ENCODE measurements at places on chromosomes 7 and 10.

DNA sequence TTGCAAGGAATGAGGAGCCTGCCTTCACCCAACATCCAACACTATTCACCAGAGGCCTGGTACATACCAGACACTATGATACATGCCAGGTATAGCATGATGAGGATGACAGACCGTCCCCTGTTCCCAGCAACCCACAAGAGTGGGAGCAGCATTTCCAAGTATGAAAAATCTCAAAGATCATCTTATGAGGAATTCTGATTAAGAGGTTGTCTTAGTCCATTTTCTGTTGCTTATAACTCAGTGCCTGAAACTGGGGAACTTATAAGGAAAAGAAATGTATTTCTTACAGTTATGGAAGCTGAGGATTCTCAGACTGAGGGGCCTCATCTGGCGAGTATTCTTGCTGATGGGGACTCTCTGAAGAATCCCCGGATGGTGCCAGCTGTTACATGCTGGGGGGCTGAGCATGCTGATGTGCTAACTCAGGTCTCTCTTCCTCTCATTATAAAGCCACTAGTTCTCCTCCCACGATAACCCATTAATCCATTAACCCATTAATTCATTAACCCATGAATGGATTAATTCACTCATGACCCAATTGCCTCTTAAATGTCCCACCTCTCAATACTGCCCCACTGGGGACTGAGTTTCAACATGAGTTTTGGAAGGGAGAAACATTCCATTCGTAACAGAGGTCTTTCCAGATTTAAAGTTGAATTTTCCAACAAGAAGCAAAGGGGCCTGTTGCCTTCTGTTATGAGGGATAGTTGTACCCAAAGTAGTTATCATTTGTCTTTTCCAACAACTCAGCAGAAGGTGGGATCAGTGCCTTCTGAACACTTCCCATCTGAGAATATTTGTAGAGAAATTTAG lies 173.9 kb downstream of the HERPUD2 start:
- DNase-seq: no peak

GRCh38 chr10:131998050-131998844 lies 16.5 kb upstream of the BNIP3 start:
- DNase-seq: no peak

DNA sequence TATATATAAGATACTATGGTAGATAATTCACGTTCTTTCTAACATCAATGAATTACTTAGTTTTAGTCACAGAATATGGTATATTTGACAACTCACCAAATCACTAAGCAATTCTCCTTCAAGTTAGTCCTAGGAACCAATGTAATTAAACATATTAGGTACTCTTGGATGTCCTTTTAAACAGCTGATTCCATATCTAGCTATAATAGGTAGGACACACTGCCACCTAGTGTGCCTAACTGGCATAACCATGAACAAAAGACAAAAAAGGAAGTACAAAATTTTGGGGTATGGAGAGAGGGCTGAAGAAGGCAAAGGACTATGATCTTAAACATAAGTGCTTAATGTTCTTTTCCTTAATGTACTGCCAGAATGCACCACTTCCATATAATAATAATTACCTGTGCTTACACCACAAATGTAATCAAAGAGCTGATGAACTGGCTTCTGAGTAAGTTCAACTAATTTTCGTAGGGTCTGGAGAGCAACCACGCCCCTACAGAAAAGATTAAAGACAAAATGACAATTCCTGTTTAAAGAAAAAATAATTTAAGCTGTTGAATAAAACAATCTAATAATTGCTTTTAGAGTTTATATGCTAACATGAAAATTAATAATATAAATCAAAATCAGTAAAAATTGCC lies 28.7 kb downstream of the PNPLA8 start:
- peak; percentile 24 for DNase-seq

- no peak for DNase-seq
These were observed 443.4 kb upstream of the ANKRD30A start for GRCh38 chr10:36681751-36682632.

DNA sequence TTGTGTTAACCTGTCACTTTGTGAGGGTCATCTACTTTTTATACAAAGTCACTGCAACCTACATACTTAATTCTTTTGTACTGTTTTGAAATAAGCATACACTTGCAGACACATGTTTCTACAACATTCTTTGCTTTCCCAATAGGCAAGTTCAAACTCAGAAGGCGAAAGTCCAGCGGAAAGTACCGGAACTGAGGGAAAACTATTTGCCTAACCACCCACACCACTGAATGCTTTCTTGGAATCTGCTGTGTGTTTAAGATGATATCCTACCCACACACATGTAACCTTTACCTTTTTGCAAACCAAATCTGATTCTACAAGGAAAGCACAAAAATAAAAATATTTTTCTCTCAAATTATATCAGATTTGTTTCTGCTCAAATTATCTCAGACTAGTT lies 139.4 kb upstream of the AGR3 start:
- no peak for DNase-seq

GRCh38 chr7:143362131-143363015 lies at the start of gene FAM131B:
FAM131B (minus strand) TSS chr7:143362713; CDS start chr7:143362603, 110 bp downstream.
- peak; percentile 9 for DNase-seq

- no peak for DNase-seq
These were observed 65.8 kb downstream of the POU6F2 start for GRCh38 chr7:39043531-39043930.

DNA sequence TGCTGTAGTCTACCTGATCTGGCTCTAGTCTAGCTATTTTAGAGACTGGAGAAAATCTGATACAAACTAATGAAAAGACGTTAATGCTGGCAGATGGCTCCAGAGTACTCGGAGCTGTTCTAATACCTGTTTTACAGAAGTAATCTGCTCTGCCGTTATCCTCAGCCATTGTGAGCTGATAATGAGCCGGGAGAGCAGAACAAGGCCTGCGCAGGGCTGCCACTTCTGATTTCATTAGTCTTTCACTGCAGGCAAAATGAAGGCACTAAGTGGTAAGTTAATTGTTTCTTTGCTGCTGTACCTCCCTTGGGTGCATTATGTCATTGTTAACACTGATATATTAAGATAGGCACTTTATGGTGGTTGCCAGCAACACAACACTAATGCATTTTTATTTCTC lies 456.4 kb upstream of the PFKP start:
- no peak for DNase-seq

DNA sequence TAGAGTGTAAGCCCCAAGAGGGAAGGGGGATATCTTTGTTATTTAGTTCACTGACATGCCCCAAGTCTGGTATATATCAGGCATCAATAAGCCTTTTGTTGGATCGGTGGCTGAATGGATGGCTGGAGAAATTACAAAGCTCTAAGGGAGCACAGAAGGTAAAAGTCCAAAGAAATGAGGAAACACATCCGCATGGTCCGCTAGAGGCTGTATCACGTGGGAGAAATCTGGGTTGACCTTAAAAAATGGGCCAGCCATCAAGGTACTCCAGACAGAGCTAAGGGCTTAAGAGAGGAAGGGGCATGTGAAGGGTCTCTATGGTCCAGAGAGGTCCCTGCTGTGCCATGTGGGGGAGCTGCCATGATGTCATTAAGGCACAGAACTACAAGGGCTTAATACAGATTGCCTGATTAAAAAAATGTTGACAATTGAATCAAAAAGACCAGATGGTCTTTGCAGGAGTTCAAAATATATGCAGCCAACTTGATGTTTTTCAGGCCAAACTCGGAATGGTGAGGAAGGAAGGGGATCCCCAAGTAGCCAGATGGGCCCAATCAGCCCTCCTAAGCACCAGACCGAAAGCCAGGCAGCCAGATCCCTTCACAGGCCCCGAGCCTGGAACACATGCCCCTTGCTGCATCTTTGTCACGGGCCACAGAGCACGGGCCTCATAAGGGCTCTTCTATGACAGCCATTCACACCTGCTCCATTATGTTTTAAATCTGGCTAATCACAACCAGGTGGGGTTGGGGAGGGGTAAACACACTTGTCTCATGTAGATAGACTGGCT lies 31.9 kb downstream of the SCRN1 start:
- DNase-seq: no peak

DNA sequence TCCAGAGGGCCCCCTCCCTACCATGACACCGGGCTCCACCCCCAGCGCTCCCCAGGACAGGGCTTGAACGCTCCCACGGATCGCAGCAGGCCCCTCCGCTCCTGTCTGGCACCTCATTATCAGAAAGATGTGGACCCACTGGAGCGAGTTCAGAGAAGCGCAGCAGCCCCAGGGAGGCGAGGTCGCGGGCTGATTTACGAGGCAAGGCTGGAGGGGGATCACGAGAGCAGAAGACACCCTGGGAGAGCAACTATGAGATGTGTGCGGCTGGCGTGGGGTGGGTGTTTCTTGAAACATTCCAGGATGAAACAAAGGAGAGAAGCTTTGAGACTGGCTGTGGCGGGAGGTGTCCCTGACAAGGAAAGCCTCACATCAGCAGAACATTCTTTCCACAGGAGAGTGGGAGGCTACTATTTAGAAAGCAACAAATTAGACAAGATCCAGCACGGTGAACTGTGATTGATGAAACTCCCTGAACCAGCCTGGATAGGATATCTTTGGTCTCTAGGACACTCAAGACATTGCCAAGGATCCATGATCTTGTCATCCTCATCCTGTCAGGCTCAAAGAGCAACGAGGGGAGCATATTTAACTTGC lies 66.0 kb downstream of the JCAD start:
- no peak for DNase-seq

- no peak for DNase-seq
These were observed 22.9 kb upstream of the CAMK2B start for GRCh38 chr7:44348300-44348699.

GRCh38 chr10:90179696-90180407 lies 478.5 kb downstream of the KIF20B start:
- no peak for DNase-seq

DNA sequence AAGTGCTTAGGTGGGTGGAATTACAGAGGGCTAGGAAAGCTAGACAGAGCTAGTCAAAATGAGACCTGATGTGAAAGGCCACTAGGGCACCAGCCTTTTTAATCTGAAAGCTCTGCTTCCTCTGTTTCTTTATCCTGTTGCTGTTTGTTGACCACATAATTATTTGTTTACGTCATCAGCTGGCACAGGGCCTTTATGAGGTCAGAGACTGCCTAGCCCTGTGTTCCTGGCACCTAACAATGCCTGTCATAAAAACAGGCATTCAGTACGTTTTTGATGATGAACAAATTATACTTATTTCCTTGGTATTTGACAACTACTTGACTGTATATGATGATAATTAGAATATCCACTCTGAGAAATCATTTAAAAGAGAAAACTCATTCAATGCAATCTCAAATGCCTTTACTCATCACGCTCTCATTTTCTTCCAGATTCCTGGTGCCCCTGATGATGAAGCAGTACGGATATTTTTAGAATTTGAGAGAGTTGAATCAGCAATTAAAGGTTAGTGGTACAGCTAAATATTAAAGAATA lies 26.0 kb downstream of the RBM17 start:
- no peak for DNase-seq

DNA sequence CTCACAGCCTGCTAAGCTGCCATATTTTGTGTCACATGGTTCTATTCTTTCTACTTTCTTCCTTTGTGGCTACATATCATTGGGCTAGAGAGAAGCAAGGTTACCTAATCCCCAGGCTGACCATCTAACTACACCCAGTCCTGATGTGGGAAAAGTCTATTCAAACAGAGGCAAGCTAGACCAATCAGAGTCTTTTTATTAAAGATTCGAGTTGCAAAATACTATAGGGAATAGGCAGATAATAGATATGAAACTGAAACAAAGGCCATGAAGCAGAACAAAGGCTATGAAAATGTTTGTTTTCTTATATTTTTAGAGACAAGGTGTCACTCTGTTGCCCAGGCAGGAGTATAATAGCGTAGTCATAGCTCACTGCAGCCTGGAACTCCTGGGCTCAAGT lies 36.7 kb downstream of the MTERF1 start:
- no peak for DNase-seq

- no peak for DNase-seq
These were observed 92.8 kb downstream of the VWC2 start for GRCh38 chr7:49866076-49866735.

DNA sequence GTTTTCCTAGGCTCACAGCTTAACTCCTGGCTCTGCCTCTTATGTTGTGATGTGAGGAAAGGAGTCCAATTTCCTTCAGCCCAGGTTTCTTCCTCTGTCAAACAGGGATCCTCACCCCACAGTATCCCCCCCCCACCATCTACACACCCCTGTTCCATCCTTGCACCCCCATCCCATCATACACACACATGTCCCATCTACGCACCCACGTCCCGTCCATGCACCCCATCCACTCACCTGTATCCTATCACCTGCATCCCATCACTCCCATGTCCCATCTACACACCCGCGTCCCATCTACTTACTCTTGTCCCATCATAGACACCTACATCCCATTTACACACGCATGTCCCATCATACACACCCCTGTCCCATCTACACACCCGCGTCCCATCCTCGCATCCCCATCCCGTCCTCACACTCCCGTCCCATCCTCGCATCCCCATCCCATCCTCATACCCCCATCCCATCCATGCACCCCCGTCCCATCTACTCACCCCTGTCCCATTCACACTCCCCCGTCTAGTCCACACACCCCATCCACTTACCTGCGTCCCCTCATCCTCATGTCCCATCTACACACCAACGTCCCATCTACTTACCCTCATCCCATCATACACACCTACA lies 117.3 kb downstream of the TRRAP start:
- no peak for DNase-seq

DNA sequence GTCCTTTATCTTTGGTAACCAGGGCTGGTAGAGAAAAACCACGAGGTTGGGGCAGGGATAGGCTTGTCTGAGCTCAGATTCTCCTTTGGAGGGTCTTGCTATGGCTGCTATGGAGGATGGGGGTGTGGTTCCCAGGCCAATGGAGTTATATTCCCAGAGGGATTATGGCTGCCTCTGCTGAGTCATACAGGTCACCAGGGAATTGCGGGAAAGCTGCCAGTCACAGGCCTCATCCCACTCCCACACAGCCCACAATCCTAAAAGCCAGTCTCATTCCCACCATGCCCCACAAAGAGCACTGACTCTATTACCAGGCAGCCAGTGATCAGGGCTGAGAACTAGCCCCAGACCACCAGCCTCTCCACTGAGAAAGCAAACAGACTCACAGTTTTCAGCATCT lies 316.6 kb upstream of the TMEM229A start:
- DNase-seq: no peak

- DNase-seq: no peak
These were observed 499.8 kb downstream of the PLXNA4 start for GRCh38 chr7:132076301-132077035.

DNA sequence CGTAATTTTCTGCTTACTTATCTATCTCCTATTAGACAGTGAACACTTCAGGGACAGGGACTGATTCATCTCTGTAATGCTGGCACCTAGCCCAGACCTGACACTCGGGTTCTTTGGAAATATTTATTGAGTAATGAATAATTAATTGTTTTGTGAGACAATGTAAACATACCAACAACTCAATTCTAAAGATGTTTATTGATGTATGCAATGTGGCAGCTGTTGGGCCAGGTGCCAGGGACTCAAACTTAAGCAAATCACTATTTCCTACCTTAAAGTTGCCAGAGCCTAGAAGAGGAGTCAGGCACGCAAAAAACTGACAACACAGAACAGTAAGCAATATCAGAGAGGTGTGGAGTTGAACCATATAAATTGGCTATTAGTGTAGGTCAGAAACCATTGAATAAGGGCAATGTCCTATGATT lies 63.6 kb upstream of the BMPER start:
- peak; percentile 46 for DNase-seq
